ENCODE measurements at places on chromosomes 4 and X.

- no peak for DNase-seq
These were observed 339 bp downstream of the CUL4B start for GRCh38 chrX:120560405-120560841.

GRCh38 chr4:48109413-48110263 is 24.4 kb downstream of the TXK start:
- DNase-seq, result no peak

- no peak for DNase-seq
These were observed 11.9 kb downstream of the EXOC1 start for GRCh38 chr4:55865228-55865806.

GRCh38 chr4:174214101-174214878 is 69.2 kb downstream of the FBXO8 start:
- DNase-seq, result no peak

- no peak for DNase-seq
These were observed 5.6 kb downstream of the PCDH10 start for GRCh38 chr4:133154725-133155124.

DNA sequence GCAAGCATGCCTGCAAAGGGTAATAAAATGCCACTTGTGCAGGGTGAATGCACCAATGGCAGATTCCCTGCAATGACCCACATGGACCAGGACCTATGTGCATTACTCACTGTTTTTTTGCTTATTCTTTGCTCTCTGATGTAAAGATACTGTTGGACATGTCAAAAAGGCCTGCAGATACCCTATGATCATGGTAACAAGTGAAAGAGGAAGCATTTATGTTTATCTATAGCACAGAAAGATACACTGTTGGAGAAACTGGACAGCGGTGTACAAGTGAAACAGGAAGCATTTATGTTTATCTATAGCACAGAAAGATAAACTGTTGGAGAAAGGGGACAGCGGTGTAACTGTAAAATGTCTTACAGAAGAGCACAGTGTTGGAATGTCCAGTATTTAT is 127.5 kb downstream of the PAPSS1 start:
- no peak for DNase-seq

DNA sequence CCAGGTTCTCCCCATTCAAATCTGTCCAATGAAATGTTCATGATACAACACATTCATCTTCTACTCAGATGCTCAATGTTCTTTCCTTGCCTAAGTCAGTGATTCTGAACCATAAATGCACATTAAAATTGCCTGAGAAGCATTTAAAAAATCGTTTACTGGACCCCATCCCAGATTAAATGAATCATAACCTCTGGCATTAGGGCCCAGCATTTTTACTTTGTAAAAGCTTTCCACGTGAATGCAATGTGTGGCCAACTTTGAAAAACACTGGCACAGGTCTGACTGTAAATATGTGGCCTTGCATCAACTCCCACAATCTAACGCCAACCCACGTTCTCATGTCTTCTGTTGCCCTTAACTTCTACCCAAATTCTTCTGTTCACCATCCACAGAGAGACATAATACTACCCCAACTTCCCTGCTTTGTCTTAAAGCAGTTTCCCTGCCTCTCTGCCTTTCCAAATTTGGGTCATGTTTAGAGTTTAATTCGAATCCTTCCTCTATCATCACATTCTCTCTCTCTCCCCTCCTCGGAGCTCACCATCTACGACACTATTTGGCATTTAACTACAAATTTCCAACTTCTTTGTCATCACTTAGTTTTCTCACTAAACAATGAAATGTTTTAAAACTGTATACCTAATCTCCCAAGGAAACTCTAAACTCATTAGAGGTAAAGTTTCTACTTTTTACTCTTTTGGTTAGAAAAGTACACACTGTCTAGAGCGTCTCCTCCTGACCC is 78.7 kb downstream of the PRKG2 start:
- DNase-seq, result no peak

- DNase-seq, result no peak
These were observed 1934.9 kb downstream of the ARAP2 start for GRCh38 chr4:34309383-34309906.

- DNase-seq, result no peak
These were observed 2.7 kb downstream of the NDP start for GRCh38 chrX:43970528-43970927.

- no peak for DNase-seq
These were observed 4.4 kb downstream of the SOD3 start for GRCh38 chr4:24799544-24800324.

GRCh38 chr4:38128478-38129459 is 168.6 kb downstream of the PTTG2 start:
- no peak for DNase-seq

GRCh38 chr4:94758141-94758699 is 465 bp downstream of the BMPR1B start:
- DNase-seq, result no peak

DNA sequence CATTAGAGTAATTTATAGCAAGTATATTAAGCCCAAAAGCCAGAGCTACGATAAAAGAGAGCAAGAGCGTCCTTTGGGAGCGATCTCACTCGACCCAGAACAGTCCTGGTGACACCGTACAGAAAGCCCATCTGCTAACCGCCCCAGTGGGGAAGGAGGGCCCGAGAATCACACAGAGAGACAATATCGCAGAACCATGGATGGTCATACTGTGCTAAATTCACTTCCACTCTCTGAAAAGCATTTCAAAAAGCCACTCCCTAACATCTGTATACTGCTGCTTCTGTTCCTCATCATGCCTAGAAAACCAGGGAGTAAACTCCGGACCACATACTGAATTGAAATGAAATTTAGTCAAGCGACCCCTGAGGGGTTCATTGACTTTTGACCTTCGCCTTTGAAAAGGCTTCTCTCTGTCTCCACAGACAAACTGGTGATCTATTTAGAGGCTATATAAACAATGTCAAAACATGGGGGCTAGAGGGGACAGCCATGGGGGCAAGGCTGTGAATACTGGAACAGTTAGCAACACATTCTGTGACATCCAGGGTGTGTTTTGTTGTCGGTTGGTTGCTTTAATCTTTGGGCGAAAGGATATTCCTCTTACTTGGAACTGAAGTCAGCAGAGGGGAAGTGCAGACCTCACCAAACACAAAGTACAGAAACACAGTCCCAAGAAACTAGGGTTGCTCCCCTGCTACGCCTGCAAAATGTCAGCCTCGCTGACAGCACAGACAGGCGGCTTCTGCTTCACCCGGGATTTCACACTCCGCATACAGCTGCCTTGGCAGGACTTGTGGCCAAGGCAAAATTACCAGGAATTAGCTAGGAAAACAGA is 129.0 kb upstream of the RASGEF1B start:
- no peak for DNase-seq

- DNase-seq, result no peak
These were observed 851 bp downstream of the POLR2B start for GRCh38 chr4:56979421-56980072.

GRCh38 chr4:4496592-4497372 is 45.1 kb downstream of the STX18 start:
- DNase-seq, result no peak

DNA sequence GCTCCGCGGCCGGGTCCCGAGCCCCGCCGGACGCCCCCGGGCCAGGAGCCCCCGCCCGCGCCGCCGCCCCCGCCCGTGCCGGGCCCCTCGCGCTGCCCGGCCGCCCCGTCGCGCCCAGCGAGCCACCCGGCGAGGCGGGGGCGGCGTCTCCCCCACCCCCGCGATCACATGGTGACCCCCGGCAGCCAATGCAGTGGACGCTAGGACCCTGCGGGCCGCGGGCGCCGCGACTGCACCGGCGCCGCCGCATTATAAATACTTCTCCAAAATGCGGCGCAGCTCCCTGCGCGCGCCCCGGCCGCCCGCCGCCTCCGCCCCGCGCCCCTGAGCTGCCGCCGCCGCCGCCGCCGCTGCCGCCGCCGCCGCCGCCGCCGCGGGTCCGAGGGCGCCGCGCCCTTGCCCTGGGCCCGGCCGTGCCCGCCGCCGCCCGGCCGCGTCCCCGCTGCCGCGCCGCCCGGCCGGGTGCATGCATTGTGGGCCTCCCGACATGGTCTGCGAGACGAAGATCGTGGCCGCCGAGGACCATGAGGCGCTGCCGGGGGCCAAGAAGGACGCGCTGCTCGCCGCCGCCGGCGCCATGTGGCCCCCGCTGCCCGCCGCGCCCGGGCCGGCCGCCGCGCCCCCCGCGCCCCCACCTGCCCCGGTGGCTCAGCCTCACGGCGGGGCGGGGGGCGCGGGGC is at the start of gene NAT8L:
NAT8L (plus strand) TSS at position 282 of the 680 bp plus-strand sequence; CDS start at position 467, 185 bp downstream.
- peak; percentile 5 for DNase-seq

DNA sequence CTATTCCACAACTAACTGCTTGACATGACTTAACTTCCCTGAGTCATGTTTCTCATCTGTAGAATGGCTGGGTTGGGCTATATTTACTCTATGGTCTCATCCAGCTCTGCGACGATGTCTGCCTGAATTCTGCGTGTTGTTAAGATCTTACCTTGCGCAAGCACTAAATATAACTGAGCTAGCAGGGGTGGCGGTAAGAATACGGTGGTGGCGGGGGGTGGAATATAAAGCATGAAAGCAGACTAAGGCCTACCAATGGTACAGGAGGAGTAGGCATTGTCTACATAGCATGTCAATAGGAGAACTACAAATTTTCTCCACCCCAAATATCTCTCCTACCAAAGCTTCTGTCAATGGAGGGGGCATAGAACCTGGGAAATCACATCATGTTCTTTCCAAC is 45.7 kb upstream of the DCLK2 start:
- no peak for DNase-seq

DNA sequence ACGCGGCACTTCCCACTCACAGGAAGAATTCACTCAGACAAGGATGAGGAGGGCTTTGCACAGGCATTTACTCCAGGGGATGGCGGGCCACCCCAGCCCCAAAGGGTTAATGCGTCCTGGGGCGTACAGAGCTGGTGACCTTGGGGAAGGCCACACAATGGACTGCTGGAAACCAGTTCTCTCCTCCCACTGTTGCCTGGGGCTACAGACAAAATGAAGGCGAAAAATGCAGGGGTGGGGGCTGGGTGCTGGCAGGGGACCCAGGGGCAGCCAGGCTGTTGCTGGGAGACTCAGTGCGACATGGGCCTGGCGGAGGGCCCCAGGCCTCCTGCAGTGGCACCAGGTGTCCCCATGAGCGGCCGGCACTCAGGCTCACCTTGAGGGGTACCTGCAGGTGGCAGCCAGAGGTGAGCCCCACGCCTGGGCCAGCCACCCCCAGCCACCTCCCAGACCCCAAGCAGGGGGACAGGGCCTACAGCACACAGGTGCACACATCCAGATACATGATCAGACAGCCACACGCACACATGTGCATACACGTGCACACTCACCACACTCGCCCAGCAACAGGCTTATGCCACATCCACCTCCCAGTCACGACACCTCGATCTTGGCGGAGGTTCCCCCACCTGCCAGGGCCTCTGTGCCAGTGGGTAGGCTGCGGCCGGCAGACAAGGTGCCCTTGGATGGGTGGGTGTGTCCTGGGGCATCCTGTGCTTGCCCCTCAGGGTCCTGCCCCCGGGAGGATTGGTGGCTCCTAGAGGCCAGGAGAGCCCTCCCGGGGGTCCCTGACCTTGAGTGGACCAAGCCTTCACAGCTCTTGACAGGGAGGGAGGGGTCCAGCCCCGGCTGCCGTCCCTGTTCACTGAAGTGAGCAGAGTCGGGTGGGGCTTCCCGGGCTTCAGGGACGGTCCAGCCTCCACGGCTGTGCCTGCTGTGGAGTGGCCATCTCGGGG is 13.1 kb downstream of the NAT8L start:
- peak; percentile 8 for DNase-seq

- peak; percentile 21 for DNase-seq
These were observed at the start of gene PABPC4L for GRCh38 chr4:134201216-134202161. Gene PABPC4L, minus strand, starts transcription at chr4:134201789. Its CDS starts 770 bp downstream, at chr4:134201019.

DNA sequence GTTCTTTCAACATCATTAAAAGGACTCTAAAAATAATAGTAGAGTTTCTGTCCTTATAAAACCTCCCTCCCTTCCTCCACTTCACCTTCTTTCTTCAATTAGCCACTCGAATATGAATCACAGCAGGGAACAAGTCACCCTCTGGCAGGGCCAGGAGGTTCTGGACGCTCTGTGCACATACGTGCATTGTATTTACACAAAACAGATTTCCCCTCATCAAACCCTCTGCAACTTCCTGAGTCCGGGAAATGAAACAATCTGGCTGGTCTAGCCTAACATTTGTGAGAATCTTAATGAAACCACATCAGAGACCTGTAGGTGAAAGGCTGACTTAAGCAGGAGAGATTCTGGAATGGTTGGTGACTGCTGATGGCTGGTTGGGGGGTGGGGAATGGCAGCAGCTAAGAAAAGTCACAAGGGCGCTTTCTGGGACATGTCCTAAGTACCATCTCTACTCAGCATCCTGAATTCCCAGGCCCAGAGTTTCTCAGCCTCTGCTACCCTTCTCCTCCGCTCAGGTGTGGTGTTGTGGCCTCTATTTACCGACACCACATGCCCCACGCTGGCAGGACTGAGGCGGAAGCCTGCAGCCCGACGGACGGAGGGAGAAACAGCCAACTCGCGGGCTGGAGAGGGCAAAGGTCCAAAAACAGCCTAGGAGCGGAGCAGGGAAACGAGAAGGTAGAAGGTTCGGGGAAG is 1.0 kb downstream of the ZDHHC9 start:
- no peak for DNase-seq

DNA sequence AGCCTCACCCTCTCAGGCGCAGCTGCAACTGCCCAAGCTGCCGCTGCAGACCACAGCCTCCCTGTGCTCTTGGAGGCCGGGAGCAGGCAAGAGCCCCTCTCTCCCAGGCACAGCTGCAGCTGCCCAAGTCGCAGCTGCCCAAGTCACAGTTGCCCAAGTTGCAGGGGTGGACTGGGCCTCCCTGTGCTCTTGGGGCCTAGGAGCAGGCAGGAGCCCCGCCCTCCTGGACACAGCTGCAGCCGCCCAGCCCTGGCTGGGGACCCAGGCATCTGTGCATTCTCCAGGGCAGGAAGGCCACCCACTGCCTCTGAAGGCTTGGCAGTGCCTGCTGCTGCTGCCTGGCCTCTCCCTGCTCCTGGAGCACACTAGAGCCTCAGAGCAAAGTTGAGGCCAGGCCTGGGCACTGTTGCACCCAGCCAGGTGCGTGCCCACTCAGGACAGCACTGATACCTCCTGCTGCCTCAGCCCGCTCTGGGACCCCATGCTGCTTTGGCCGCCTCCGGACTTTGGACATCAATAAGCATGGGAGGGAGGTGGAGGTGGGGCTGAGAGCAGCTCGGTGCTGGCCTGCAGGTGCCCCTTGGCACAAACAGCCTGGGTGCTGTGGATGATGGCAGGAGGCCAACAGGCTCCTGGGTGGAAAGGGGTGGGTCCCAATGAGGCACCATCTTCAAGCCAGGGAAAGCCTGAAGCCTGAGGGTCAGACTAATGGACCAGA is 247.5 kb downstream of the PDGFC start:
- DNase-seq, result no peak

- DNase-seq, result no peak
These were observed 114.2 kb downstream of the PALLD start for GRCh38 chr4:168610911-168611530.

DNA sequence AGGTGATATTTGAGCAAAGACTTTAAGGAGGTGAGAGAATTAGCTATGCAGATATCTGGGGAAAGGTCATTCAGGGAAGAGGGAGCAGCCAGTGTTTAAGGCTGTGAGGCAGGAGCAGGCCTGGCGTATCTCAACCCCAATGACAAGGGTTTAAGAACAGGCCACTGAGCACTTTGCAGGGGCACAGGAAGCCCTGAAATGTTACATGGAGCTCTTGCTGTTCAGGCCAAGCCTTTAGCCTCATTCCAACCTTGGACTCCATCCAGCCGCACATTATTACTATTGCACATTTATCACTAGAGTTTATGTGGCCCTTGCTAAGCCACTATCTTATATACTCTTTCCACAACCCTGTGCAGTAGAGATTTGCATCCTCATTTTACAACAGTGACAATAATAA is 114.0 kb downstream of the EFNB1 start:
- DNase-seq, result no peak

- no peak for DNase-seq
These were observed 8.6 kb upstream of the MAPK10 start for GRCh38 chr4:86368433-86368832.

- no peak for DNase-seq
These were observed 33.5 kb downstream of the MAPK10 start for GRCh38 chr4:86326400-86326799.

All from DMS79 treated with DMSO at 0.1 percent for 48 hours (cell line).